ENCODE measurements at places on chromosomes 6 and 20.

GRCh38 chr6:160950507-160950906 lies 41.1 kb upstream of the MAP3K4 start:
- DNase-seq, result no peak

- no peak for DNase-seq
Observed at GRCh38 chr6:54860132-54860531, 13.6 kb downstream of the FAM83B start.

GRCh38 chr20:57772349-57772964 lies 62.6 kb upstream of the PMEPA1 start:
- no peak for DNase-seq

DNA sequence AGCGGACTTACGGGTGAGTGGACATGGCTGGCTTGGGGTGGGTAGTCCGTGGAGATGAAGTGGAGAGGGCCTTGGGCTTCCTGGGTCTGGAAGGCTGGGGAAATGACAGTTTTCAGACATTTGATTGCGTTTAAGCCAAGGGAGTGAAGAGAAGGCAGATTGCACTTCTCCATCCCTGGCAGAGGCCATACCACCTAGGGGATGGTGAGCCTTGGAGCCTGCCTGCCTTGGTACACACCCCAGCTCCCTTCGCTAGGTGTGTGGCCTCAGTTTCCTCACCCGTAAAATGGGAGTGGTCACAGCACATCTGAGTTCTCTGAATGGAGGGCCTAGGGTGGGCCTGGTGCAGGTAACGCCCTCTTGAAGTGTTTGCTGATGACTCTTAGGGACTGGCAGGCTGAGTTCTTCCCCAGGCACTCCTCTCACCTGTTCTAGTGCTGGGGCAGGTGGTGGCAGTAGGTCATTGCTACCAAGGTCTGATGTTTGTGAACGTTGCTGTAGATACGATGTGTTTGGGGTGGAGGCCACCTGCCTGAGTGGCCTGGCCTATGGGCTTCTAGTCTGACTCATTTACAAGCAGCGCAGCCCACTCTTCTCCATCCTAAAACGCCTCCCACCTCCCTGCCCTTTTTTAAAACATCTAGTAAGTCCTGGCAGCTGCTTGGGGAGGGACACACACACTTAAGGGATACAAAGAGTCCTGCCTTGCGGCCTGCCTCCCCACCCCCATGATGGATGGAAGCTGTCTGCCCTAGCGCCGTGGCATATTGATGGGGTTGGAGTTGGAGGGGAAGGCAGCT lies 2.3 kb downstream of the RBM38 start:
- DNase-seq, result no peak

GRCh38 chr6:125913864-125914351 lies 42.7 kb upstream of the HINT3 start:
- DNase-seq, result no peak
